Ascending aorta (tissue), 2 donors: ENCODE measurements at places on chromosomes 16 and 17.

DNA sequence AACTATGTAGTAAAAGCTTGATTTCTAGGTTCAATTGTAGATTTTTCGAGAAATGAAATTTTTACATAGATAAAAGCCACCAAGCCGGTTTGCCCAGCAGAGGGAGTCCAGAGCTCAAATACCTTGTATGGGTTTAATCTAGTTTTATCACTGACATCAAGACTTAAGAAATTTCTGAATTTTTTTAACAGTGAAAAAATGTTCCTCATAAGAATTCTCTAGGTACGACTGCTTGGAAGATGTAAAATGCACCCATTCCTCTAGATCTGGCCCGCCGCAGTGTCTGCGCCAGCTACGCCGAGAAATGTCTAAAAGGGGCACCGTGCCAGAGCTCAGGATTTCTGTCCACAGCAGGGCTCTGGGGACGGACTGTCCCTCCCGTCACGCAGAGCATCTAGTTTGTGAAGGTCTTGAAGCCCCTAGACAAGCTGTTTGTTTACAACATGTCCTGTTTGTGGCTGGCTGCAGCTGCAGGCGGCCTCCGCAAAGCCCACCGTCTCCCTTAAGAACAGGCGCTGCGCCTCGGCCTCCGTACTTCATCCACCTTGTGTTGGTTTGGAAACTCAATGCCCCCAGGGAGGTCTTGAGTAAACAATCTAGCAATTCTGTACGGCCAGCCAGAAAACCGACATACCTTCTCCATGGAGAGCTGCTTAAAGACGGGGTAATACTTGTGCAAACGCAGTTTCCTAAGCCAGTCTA lies 24.8 kb downstream of the MAP1LC3B start:
- no peak for DNase-seq

DNA sequence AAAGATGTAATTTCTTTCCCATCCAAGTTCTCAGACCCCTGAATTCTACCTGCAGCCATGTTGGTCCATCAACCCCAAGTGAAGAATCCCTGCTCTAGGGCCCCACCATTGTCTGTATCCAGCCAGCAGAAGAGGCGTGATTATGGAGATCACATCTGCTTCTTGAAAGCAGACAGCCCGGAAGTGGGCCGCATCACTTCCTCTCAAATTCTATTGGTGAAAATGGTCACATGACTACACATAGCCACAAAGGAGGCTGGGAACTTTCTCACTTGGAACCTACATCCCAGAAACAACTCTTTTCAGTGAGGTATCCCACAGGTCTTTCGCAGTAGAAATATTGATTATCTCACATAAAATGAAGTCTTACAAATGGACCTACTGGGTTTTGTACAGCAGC lies 40.1 kb downstream of the IL4R start:
- no peak for DNase-seq

DNA sequence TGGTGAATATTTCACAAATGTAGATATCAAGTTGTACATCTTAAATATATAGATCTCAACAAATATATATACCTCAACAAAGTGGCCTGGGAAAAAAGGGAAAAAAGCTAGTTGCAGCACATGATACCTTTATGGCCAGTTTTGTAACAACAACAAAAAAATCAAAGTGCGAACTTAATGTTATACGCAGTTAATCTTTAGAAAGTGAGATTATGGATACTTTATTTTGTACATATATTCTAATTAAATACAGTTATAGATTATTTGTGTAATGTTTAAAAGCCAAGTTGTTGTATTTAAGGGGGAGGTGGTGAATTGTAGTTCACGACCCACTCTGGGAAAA lies 385 bp upstream of the ZFP1 start:
- DNase-seq = no peak

DNA sequence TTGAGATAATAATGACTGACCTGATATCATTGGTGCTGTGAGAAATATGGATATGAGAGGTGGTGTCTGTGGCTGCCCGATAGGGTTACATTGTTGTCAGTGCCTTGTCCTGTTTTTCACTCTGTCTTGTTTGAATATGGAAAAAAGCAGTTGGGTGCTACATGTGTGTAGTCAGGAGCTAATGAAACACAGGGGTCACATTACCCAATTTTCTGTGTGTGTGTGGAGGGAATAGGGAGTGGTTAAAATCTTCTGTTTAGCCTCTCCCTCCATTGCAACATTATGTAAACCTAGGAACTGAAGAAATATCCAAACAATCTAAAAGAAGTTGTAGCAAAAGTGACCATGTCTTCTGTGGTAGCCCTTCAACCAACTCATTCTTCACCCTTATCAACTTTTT lies 527.7 kb upstream of the SOX9 start:
- DNase-seq = no peak

DNA sequence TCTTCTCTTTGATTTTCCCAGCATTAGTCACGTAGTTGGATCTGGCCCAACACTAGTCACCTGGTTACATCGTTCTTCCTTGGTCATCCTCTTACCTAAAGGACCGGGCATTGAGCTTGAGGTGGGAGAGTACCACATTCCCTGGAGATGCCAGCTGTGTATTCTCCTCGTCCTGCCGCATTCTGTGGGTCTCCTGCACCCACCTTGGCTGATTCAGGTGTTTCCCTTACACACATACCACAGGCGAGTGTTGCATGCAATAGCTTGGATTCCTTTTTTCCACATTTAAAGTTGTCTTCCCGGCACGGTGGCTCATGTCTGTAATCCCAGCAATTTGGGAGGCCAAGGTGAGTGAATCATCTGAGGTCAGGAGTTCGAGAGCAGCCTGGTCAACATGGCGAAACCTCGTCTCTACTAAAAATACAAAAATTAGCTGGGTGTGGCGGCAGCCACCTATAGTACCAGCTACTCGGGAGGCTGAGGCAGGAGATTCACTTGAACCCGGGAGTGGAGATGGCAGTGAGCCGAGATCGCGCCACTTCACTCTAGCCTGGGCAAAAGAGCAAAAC lies 21.6 kb upstream of the CLEC18C start:
- DNase-seq = no peak

DNA sequence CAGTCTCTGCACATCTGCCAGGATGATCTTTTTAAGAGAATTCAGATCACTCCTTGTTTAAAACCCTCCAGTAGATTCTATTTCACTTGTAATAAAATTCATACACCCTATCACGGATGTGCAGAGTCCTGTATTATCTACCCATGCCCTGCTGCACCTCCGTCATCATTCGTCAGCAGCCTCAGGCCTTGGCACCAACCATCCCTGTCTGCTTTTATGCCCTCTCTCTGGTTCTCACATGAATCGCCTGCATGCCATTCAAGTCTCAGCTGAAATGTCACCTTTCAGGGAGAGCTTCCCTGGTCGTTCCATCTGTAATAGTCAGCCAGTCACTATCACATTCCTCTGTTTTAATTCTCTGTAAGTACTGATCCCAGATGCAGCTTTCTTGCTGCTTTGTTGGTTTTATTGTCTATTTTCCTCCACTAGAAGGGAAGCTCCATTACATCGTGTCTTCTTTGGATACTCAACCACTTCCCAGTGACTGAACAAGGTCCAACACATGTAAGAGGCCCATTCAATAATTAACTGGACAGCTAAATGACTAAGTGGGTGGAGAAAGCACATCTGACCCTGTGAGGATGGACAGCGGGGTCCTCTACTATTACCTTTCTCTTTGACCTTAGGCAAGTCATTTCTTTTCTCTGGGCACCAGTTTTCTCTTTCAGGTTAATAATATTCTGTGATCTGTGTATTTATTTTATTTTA lies 81.2 kb upstream of the GOT2 start:
- DNase-seq = no peak

DNA sequence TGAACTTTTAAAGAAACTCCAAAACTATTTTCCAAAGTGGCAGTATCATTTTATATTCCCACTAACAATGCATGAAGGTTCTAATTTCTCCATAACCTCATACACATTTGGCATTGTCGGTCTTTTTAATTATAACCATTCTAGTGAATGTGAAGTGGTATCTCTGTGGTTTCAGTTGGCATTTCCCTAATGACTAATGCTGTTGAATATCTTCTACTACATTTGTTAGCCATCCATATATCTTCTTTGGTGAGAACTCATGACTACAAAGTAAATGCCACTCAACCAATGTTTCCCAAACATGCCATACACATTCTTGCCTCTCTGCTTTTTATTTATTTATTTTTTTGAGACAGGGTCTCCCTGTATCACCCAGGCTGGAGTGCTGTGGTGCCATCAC lies 31.7 kb upstream of the TAOK1 start:
- no peak for DNase-seq

DNA sequence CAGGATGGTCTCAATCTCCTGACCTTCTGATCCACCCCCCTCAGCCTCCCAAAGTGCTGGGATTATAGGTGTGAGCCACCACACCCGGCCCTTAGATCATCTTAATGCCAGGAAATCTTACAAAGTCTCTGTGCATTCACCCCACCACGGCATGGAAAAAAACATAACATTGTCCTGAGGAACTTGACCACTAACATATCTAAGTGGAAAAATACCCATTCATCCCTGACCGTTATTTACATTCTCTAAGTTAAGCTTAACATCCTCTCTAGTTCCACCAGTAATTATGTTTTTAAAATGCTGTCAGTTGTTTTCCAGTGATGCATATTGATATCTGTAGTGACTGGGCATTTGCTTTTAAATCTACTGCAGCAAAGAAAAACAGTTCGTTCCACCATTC lies 3.4 kb upstream of the HID1 start:
- no peak for DNase-seq

DNA sequence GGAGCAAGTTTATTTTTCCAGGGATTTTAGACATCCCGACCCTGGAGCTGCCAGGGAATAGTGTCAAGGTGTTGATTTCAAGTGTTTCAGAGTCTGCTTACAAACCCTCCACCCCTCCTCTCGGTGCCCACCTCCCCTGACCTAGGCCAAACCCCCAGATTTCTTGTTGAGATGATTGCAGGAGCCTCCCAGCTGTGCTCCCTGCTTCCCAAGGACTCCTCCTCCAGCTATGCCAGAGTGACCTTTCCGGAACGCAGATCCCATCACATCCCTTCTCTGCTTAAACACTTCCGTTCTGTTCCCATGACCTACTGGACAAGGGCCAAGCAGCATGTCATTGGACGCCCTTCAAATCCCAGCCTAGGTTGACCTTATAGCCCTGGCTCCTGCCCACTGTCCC lies 23.7 kb upstream of the CDH1 start:
- no peak for DNase-seq

- no peak for DNase-seq
These were observed 474.9 kb downstream of the SLC39A11 start for GRCh38 chr17:72617557-72617956.

DNA sequence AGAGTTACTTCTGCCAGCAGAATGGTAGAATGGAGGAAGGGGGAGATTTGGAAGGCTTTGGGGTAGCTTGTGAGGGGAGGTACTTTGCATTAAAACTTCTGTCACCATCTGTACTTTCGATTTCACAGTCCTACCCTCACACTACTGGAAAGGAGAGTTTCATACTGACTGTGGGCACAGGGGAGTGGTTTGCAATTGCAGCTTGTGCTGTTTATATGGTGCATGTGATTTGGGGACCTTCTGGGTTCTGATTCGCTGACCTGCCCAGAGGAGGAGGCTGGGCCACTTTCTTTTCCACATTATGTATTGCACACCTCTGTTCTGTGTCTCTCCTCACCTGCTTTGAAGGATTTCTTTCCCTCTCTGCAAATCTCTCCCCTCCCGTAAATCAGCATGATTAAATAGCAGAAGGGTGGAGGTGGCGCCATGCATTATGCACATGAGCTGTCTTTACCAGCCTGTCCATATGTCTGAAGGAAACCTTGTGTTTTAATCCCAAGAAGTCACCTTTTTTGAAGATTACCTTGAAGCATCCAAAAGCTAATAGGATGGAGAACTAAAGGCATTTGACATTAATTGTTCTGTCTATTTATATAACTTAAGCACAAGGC lies 90.9 kb downstream of the RBFOX1 start:
- DNase-seq = no peak

DNA sequence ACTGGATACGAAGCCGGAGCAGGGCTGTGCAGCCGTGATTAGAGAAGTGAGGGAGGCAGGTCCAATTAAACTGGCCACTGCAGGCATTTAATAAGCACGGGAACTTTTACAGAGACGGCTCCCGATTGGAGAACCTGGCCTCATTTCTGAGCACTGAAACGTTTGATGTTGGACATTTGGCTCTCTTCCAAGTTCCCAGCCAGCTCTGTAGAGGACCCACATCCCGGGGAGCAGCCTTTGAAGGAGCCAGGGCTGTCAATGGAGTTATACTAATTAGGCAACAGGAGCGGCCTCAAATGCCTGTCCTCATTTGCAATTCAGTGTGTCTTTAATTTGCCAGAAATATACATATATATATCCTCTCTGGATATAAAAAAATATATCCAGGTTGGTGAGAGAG lies 499.4 kb upstream of the C16orf82 start:
- DNase-seq = no peak

GRCh38 chr17:45813048-45813725 lies 29.1 kb downstream of the CRHR1 start:
- DNase-seq = no peak

DNA sequence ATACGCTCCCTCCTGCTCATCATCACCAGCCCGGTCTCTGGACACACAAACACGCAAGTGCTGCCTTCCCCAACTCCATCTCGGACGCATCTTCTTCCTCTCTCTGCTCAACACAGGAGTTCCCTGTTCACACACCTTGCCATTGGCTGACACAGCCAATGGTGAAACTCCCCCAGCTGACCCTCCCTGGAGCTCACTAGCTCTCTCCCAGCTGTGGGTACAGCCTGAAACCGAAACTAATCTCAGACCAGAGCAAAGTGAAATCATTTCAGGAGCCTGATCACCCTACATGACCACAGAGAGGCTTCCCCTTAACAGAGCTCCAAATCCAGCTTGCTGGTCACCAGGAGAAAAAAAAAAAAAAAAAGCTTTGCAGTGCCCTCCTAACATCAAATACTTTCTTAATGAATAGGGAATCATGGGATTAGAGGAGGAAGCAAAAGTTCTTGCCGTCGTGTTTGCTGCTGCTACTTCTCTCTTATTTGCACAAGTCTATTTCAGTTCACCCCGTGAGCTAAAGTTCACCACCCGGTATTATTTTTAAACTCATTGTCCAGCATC lies 8.3 kb downstream of the CUEDC1 start:
- no peak for DNase-seq

GRCh38 chr16:16157166-16157565 lies 66.1 kb downstream of the ABCC6 start:
- no peak for DNase-seq

DNA sequence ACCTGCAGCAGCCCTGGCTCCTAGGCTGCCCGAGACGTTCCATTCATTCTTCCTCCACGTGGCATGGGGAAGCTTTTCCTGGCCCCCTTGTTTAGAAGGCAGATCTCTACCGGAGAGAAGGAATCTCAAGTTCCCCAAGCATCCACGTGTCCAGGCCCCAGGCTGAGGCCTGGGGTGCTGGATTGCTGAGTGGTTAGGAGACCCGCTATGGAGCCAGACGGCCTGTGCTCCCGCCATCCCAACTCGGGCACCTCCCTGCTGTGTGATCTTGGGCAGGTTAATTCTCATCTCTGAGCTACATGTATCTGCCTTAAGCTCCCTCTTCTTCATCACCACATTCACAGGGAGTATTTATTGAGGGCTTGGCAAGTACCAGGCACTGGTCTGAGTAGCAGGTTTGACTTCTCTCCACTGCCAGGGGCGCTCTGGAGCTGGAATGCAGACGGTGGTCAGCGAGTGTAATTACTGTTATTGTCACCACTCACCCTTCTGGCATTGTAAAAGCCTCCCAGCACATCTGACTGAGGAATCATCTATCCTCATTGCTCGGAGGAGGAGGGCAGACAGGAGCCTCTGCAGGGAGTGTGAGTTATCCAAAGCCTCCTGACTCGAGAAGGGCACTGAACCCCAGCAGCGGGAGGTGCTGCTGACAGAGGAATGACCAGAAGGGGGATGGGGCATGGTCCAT lies 1.1 kb upstream of the ADGRG1 start:
- DNase-seq = no peak
